Stimulated activated CD8-positive, alpha-beta memory T cell treated with anti-CD3 and anti-CD28 coated beads, Interleukin-15, amount 100 ng/mL, for 4 hours (primary cell): ENCODE measurements at places on chromosomes 3 and 15.

- no peak for DNase-seq
Observed at GRCh38 chr3:128745742-128746141, 19.8 kb downstream of the RAB7A start.

GRCh38 chr3:46673151-46674030, 20.1 kb downstream of the ALS2CL start:
- DNase-seq: no peak

DNA sequence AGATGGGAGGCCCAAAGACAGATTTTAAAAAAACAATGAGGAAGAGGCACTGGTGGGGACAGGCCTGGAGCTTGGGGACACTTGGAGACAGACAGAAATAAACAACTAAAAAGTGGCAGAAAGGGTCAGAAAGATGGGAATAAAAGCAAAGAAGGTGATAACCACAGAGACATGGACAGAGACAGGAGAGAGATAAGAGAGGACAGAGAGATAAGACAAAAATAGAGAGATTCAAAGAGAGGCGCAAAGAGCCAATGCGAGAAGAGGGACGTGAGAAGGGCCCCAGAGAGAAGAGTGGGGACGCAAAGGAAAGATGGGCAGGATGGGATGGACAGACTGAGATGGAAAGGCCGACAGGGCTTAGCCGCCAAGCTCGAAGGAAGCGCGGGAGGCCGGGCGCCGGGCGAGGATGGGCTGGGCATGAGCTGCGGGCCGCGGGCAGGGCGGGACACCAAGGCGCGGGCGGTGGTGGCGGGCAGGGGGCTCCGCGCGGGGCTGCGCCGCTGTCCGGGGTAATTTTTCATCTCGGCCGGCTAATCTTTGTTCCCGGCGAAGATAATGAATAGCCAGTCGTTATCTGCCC, 3.1 kb upstream of the GATA2 start:
- no peak for DNase-seq

DNA sequence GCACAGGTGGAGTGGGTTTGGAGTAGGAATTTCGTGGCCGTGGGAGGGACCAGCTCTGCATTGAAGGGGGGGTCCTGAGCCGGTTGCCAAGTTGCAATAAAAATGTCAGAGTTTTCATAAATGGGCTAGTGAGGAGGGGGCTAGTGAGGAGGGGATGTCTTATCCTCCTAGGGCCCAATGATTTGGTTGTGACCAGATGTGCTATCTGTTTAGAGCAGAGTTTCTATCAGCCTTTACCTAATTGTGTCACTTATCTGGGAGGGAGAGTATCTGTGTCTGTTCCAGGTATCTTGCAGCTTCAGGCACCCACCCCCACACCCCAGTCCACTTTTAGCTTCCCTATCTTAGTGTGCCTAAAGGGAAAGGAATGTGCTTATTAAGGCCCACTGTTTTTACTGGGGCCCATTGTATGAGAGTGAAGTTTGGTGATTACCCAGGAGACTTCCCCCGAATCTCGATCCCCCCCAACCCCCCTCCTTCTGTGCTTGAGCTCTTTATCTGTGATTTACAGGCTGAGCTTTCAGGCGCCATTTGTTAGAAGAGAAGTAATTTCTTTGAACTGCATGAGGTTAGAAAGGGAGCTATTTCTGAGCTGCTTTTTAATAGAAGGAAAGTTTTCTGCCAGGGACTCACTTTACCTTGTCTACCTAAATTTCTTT, 42.6 kb downstream of the PPCDC start:
- no peak for DNase-seq

GRCh38 chr3:141346839-141347238, 21.5 kb upstream of the ZBTB38 start:
- no peak for DNase-seq

GRCh38 chr3:126837773-126838172, 133.7 kb downstream of the CHCHD6 start:
- DNase-seq: no peak

GRCh38 chr3:107925851-107926250, 165.0 kb downstream of the CD47 start:
- no peak for DNase-seq

- no peak for DNase-seq
Observed at GRCh38 chr3:56851966-56852884, 50.5 kb upstream of the ARHGEF3 start.

- no peak for DNase-seq
Observed at GRCh38 chr3:99439892-99440291, 198.5 kb upstream of the COL8A1 start.

- no peak for DNase-seq
Observed at GRCh38 chr3:155701882-155702465, 42.9 kb downstream of the PLCH1 start.

DNA sequence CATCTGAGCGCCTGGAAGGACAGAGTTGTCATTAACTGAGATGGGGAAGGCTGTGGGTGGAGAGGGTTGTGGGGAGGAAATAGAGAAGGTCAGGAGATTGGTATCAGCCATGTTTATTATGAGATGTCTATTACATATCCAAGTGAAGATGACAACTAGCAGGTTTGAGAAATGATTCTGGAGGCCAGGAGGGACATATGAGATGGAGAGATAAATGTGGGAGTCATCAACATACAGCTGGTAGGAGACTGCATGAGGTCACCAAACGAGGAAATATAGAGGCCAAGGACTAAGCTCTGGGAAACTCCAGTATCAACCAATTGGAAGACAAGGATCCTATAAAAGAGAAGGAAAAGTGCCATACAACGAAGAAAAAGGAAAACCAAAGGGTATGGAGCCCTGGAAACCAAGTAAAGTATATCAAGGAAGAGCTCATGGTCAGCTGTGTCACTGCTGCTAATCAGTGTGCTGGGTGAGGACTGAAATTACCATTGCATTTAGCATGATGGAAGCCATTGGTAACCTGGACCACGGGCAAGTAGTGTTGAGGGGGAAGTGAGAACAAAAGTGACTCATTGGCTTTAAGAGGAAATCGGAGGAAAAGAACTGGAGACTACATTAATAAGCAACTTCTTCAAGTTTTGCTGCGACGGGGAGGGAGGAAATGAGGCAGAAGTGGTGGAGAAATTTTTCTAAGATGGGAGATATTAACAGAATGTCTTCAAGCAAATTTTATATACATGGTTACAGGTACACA, 14.0 kb upstream of the UACA start:
- DNase-seq: no peak

GRCh38 chr3:20064796-20065564, 24.7 kb downstream of the KAT2B start:
- DNase-seq: no peak

DNA sequence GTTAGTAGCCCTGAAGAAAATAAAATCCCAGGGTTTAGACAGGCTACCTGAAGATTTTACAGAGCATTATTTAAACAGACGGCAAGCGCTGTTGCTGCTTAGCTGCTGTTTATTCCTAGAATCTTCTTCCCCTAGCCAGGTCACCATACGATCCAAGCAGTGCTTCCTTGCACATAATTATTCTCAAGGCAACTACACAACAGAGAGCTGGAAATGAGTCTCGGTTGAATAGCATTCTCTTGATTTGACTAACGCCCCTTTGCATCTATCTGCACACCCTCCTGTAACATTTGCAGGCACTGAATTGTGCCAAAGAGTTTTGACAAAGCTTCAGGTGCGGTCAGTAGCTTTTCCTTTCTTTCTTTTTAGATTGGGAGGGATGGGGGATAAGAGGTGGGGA, 564.4 kb downstream of the TBL1XR1 start:
- no peak for DNase-seq
